ENCODE measurements at places on chromosomes 3 and 15.

DNA sequence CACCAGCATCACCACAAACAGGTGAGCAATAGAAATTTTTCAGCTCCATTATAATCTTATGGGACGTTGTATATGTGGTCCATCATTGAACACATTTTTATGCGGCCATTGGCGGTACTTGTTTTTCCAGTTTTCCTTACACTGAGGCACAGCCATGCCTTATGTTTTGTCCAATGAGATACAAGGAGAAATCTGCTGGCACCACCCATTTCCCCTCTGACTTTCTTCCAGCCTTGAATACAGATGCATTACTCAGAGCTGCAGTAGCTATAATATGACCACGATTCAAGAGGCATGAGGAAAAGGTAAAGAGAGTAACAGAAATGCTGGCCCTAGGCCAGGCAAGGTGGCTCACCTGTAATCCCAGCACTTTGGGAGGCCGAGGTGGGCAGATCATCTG, 9.0 kb upstream of the PIK3R4 start:
- no peak for DNase-seq

DNA sequence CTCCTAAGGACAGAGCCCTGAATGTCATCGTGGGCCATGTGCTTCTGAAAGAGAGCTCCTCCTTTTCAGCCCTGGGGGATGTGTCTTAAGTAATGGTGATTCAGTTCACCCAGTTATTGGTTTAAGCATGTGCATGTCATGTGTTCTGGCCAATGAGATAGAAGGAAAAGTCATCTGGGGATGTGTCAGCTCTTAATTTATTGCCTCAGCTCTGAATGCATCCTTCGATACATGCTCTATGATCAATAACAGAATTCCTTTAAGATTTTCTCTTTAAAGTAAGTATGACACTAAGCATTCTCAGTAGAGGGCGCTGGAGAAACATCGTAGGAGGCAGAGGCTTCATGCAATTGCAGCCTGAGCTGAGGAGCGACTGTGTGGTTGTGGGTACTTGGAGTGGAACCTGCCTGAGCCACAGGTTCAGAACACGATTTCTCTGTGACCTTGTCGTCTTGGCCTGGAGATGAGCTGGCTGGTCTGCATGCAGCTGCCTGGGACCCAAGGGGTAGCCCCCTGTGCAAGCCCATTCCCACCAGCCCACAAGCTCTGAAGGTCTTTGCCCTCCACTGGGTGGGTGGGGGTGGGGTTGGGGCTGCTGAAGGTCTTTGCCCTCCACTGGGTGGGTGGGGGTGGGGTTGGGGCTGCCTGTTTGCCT, 69.5 kb downstream of the C3orf38 start:
- no peak for DNase-seq

GRCh38 chr3:177887475-177887874, 648.8 kb upstream of the KCNMB2 start:
- DNase-seq, result no peak

DNA sequence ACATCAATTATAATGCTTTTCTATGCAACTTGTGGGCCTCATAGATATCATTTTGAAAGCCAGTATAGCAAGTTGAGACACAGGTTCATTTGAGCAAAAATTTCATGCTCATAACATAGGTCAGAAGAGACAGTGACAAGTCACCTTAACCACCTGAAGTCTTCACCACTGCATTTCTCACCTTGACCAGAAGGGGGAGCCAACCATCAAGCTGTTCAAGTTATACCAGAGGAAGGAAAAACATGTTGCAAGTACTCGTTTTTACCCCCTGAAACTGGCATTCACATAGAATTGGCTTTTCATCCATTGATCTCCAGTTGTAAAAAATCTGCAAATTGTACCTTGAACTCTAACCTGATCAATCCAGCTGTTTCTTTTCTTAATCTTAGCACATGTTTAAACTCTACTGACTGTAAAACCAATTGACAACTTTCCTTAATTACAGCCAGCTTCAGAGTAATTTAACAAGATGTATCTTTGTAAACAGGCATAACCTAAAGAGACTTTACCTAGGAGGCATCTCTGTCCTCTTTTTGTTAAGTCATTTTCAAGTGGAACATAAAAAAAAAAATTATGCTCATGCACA, 1.4 kb downstream of the LMOD3 start:
- DNase-seq, result peak; percentile 51

- no peak for DNase-seq
These were observed 218.1 kb downstream of the CLSTN2 start for GRCh38 chr3:140152851-140153639.

- DNase-seq, result no peak
These were observed 83.0 kb downstream of the PDCD6IP start for GRCh38 chr3:33881156-33882064.

DNA sequence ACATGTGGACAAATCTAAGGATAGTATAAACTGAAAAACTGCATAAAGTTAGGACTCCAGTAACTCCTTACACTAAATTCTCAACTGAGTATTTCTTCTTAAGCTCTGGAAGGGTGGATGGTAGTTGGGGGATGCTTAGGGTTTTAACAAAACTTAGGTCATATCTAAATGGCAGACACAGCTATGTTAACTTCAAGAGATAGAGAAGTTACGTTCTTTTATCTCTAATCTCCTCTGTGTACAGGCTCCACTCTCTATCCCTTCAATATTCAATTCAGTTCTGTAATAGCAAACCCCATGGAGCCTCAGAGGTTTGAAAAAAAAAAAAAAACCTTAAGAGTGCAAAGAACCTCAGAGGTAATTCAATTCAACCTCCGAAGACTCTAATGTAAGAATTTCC, 3.1 kb downstream of the CMTM6 start:
- DNase-seq, result peak; percentile 37

- no peak for DNase-seq
These were observed 25.6 kb downstream of the TEX9 start for GRCh38 chr15:56390739-56391267.

- no peak for DNase-seq
These were observed 554.0 kb downstream of the NSUN3 start for GRCh38 chr3:94616833-94617232.

DNA sequence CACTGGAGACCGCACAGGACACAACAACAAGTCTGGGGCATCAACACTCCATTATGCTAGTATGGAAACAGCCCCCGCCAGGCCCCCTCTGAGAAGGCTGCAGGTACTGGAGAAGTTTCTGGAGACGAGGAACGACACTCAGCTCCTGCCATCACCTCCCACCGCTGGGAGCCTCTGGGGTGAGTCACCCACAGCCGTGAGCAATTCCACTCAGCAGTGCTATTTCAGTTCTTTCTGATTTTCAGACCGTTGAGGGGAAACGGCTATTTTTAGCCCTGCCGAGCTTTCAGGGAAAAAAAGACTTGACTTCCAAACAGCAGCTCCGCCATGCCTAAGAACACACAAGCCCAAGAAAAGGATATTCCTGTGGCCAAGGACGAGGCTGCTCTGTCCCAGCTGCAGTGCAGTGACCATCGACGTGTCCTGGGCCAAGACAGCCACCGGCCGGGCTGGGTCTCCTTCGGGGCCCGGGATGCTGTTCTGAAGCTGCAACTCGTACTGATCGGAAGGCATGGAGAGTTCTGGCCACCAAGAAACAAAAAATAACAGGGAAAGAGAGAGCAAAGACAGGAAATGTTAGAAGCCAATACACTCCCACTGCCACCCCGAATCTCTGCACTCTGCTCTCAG, 40.8 kb downstream of the NUP210 start:
- DNase-seq, result no peak
